ENCODE measurements at places on chromosomes 2 and 18. TPM values are rescaled to one million over a fixed set of nuclear protein-coding genes. Genes with fewer than 3 reads are reported as not detected.

- no peak overlapping the region for H3K27ac ChIP-seq
- H3K4me3 ChIP-seq, result no peak overlapping the region
- peaks cover 10% of the 10 kb centered on the region for H3K27me3 ChIP-seq
Observed at GRCh38 chr18:13267431-13267873, 48.9 kb downstream of the LDLRAD4 start.

- no peak overlapping the region for H3K4me3 ChIP-seq
- H3K36me3 ChIP-seq, result no peaks in the 10 kb centered on the region
- H3K4me1 ChIP-seq, result no peaks in the 10 kb centered on the region
- no peaks in the 10 kb centered on the region for H3K27me3 ChIP-seq
Observed at GRCh38 chr2:241567776-241568175, 9.2 kb downstream of the BOK start.

The SPDYA gene
- 2.1 TPM for total RNA-seq

DNA sequence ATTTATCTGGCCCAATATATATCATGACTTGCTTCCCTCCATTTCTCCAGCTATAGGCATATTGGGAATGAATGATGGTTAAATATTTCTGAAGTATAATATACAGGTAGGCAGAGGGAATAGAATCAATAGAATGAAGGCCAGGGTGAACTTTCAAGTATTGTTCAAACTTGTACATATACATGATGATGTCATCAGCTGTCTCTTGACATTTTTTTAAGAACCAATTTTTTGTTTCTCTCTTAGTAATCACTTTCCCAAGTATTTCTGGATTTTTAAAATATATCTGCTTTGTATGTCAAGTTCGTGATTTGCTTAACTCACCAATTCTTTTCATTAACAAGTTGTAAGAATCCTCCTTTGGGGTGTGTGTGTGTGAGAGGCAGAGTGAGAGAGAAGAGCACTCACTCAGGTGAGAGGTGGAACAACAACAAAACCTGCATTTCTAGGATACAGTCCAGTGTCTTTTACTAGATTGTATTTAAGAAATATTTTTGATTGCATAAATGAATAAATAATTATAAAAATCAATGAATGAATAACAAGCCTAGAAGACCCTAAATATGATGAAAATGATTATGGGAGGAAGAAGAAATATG lies 1239.1 kb downstream of the LRP1B start:
- no peaks in the 10 kb centered on the region for H3K4me1 ChIP-seq
- no peak overlapping the region for H3K27ac ChIP-seq
- no peak overlapping the region for H3K4me3 ChIP-seq
- no peaks in the 10 kb centered on the region for H3K36me3 ChIP-seq
- DNase-seq, result no peak
- H3K27me3 ChIP-seq, result no peaks in the 10 kb centered on the region

DNA sequence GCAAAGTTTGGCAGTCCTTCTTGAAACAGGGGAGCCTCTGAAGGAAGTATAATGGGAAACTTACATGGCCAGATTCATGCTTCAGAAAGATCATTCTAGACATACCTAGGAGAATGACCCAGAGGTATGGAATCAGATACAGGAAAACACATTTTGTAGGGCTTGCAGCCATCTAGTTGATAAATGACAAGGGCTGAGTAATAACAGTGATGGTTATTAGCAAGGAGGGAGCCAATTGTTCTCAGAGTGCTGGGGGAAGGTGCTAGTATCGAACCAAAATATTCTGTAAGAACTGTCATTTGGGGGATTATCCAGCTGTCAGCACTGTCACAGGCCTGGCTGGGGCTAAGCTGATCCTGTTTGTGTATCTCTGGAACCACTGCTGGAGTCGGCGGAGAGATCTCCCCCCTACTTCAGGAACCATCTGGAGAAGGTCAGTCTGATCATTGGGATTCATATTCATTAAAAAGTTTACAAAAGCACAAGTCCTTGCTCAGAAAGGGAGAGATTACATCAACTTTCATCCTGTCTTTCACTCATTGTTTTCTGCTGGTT lies 113.8 kb upstream of the THSD7B start:
- no peaks in the 10 kb centered on the region for H3K4me1 ChIP-seq
- H3K4me3 ChIP-seq, result no peak overlapping the region
- no peak overlapping the region for H3K27ac ChIP-seq
- peaks cover 6% of the 10 kb centered on the region for H3K27me3 ChIP-seq

GRCh38 chr2:104919127-104919526 lies 65.2 kb downstream of the POU3F3 start:
- H3K27me3 ChIP-seq, result no peaks in the 10 kb centered on the region
- peaks cover 12% of the 10 kb centered on the region for H3K4me1 ChIP-seq
- peaks cover 2% of the 10 kb centered on the region for H3K36me3 ChIP-seq

GRCh38 chr2:216349366-216349765 lies 22.9 kb downstream of the MARCHF4 start:
- H3K27me3 ChIP-seq, result peaks cover 8% of the 10 kb centered on the region
- no peak overlapping the region for H3K4me3 ChIP-seq
- DNase-seq, result no peak
- no peak overlapping the region for H3K27ac ChIP-seq
- H3K36me3 ChIP-seq, result no peaks in the 10 kb centered on the region

GRCh38 chr2:117855886-117856285 lies 41.4 kb downstream of the DDX18 start:
- no peaks in the 10 kb centered on the region for H3K4me1 ChIP-seq
- DNase-seq, result no peak
- no peak overlapping the region for H3K27ac ChIP-seq
- H3K27me3 ChIP-seq, result peaks cover 36% of the 10 kb centered on the region

The AKAIN1 gene
- not detected for total RNA-seq

DNA sequence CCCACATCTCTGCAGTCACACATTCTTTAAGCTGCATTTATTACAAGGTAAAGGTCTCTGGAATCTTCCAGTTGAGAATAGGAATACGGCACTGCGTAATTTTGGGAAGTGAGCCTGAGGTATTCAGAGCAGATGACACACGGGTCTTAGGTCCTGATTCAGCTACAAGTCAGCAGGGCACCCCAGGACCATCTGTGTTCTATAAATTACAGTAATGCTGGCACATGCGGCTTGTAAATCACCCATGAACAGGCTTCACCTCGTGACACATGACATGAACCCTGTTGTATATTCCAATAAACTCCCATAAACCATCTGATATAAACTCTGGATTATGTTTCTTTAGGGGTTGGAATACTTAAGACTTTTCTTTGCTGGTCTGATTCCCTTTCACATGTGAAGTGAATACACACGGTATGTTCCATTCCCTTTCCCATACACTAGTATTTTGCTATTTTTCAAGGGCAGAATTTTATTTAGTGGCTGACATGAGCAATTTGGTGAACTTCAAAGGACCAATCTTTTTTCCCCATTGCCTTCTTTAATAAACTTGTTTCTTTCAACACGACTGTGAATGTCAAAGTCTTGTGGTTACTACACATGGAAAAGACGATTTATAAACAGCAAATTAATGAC lies 298.6 kb downstream of the MEIS1 start:
- H3K27me3 ChIP-seq, result no peaks in the 10 kb centered on the region
- H3K4me1 ChIP-seq, result no peaks in the 10 kb centered on the region
- no peak overlapping the region for H3K4me3 ChIP-seq
- no peak for DNase-seq
- no peak overlapping the region for H3K27ac ChIP-seq
- no peaks in the 10 kb centered on the region for H3K36me3 ChIP-seq

- no peaks in the 10 kb centered on the region for H3K4me1 ChIP-seq
- no peak overlapping the region for H3K4me3 ChIP-seq
- no peak overlapping the region for H3K27ac ChIP-seq
- DNase-seq, result no peak
- H3K27me3 ChIP-seq, result no peaks in the 10 kb centered on the region
- no peaks in the 10 kb centered on the region for H3K36me3 ChIP-seq
Observed at GRCh38 chr2:104901037-104901881, 47.3 kb downstream of the POU3F3 start.

DNA sequence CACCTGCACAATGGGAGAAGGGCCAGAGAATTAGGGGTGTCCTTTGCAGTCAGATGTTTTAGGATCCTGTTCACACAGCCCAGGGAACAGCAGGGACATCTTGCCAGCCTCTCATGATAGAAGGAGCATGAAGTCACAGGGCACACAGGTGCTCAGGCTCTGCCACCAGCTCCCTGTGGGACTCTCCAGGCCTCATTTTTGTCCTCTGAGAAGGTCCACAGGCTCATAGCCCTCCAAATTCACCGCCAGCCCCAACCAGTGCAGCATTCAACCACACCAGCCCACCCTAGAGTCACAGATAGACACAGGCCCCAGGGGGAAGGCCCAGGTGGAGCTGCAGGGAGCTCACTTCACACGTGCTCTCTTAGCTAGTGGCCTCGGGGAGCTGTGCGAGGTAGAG lies 391.7 kb downstream of the TNS1 start:
- H3K27ac ChIP-seq, result no peak overlapping the region
- no peak for DNase-seq
- H3K27me3 ChIP-seq, result peaks cover 5% of the 10 kb centered on the region

DNA sequence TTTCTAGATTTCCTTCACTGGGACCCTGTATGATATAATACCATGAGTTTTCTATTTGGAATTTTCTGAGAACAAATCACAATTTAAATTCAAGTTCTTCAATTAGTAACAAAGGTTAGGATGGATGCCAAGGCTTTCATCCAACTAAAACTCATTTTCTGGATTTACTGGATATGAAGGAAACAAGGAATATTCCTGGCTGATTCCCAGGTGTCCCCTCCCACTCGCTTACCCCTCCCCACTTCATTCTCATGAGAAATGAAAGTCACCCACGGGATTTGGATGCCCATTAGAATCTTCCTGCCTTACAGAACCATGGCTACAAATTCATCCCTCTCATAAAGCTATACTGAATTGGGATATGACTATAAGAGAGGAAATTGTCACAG lies 40.0 kb downstream of the RNU4ATAC start:
- peaks cover 34% of the 10 kb centered on the region for H3K36me3 ChIP-seq
- H3K27ac ChIP-seq, result no peak overlapping the region
- no peaks in the 10 kb centered on the region for H3K4me1 ChIP-seq
- no peak for DNase-seq
- H3K4me3 ChIP-seq, result no peak overlapping the region
- H3K27me3 ChIP-seq, result no peaks in the 10 kb centered on the region

DNA sequence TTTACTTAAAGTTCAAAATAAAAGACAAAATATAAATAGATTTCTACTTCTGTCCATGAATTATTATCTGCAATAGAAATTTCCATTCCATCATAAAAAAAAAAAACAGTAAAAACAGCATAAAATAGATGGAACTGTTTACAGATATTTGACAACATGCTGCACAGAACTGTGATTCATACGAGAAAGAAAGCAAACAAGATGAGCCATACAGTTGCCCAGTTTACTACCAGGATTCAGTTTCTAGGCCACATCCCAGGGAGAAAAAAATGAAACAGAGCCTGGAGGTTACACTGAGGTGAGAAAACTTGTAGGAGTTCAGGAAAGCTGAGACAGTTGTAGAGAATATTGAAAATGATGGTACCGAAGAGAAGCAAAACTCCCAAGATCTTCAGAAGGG lies 1426.9 kb upstream of the ACVR2A start:
- H3K27ac ChIP-seq, result no peak overlapping the region
- no peaks in the 10 kb centered on the region for H3K27me3 ChIP-seq
- H3K4me3 ChIP-seq, result no peak overlapping the region
- H3K36me3 ChIP-seq, result no peaks in the 10 kb centered on the region

- no peak for DNase-seq
- H3K27me3 ChIP-seq, result no peaks in the 10 kb centered on the region
- no peak overlapping the region for H3K4me3 ChIP-seq
- H3K36me3 ChIP-seq, result peaks cover 12% of the 10 kb centered on the region
Observed at GRCh38 chr2:181934694-181935093, 43.2 kb downstream of the ITPRID2 start.
